ENCODE measurements at places on chromosomes 11 and 22.
A peak's percentile ranks its signal among the peaks of the same experiment; 100 is the strongest.

DNA sequence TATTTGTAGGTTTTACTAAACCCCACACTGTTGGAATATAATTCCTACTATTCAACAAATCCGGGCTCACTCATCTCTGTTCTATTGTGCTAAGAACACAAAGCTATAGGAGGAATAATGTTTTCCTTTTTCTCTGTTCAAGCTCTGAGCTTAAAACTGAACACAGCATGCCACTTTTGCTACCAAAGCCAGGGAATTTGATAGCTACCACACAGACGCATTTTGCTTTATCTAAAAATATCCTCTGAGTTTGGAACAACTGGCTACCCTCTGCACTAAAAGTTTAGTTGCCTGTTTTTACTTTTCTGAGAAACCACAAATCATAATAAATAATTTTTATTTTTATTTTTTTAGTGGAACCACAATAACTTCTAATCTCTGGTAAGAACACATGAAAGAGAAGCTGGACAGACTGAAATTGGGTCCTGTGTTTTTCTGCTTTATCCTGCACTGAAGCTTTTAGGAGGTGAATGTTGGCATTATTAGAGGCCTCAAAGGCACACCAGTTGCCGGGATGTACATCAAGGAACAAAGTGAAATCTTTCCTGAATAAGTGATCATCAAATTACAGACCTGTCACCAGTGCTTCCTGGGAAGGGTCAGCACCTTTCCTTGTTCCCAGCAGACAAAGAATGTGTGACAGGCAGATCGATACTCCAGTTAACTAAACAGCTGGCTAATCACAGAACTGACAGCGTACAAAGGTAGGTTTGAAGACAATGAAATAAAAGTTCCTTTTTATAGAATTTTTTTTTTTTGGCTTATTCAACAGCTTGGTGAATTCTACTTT lies 523.2 kb upstream of the TENM4 start:
- no peak for DNase-seq

DNA sequence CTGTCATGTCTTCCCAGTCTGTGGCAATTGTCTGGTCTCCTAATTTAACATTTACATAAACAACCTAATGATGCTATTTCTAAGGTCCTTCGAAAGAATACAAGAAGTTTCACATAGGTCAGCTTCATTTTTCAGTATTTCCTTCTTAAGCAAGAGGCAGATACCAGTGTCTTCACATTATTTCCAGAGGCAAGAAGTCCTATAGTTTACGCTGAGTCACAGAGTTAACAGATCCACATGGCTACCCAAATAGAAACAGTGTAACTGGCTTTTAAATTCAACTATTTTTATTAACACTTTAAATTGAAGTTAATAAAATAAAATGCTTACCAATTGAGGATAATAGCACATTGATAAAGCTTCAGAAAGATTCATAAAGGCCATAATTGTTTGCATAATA lies 10.9 kb downstream of the PRRG4 start:
- DNase-seq: no peak

- no peak for DNase-seq
Measured at GRCh38 chr11:127249576-127249975, 249.0 kb upstream of the KIRREL3 start.

- DNase-seq: no peak
Measured at GRCh38 chr11:118439646-118440045, 3.4 kb downstream of the KMT2A start.

DNA sequence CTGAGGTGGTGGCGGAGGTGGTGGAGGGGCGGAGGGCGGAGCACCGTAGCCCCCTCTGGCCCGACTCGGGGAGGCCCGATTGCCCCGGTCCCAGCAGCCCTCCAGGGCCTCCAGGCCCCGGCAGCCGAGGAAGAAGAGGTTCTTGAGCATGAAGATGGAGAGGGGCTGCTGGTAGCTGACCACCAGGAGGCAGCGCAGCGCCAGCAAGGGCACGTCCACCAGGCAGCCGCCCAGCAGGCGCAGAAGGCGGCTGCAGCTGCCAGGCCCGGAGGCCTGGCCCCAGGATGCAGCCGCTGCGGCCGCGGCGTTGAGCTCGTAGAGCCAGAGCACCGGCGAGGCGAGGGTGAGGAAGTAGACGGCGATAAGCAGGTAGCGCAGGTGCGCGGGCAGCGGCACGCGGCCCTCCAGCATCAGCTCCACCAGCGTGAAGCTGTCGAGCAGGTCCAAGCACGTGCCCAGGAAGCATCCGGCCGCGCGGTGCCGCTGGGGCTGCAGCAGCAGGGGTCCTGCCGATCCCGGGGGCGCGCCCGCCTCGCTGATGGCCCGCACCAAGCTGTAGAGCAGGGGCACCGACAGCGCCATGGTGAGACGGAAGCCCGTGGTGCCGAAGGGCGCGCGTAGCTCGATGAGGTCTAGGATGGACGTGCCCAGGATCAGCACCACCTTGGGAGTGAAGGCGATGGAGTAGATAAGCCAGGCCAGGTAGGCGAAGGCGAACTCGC lies 1.5 kb downstream of the TMEM121B start:
- no peak for DNase-seq

DNA sequence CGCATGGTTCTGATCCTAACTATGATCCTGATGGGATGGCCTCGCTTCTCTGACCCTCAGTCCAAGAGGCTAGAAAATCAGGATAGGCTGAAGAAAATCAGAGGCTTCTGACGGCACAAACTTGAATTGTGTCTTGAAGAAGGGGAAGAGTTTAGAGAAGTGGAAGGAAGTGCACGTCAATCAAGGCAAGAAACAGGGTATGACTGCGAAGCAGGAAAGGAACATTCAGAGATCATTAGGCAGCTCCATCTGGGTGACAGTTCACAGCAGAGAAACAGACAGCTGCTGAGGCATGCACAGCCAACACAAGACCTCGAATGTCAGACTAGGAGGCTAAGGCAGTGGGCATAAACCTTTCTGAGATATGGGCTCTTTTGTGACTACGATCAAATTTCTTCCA lies 29.3 kb downstream of the CLPB start:
- no peak for DNase-seq

- DNase-seq: no peak
Measured at GRCh38 chr11:813072-813455, 3.3 kb downstream of the RPLP2 start.

- no peak for DNase-seq
Measured at GRCh38 chr11:954392-955153, 28.9 kb downstream of the AP2A2 start.

- DNase-seq: no peak
Measured at GRCh38 chr22:25484521-25485315, 79.8 kb upstream of the GRK3 start.

- no peak for DNase-seq
Measured at GRCh38 chr22:36332623-36333332, 55.0 kb downstream of the MYH9 start.

DNA sequence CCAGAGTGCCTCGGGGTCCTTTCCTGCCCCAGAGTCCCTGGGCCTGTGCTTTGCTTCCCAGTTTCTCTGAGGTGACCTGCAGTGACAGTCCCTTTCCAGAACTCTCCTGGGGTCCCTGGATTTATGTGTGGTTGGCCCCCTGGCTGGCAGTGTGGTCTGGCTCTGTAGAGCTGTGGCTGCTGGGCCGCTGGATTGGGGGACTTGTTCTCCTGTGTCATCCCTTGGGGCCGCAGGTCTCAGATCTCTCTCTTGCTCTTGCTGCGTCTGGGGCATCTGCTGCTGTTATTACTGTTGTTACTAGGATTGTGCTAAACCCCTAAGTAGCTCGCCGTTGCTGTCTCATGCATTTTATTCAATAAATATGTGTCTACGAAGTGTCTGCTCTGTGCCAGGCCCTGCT lies 31.9 kb downstream of the FAM83F start:
- DNase-seq: no peak

DNA sequence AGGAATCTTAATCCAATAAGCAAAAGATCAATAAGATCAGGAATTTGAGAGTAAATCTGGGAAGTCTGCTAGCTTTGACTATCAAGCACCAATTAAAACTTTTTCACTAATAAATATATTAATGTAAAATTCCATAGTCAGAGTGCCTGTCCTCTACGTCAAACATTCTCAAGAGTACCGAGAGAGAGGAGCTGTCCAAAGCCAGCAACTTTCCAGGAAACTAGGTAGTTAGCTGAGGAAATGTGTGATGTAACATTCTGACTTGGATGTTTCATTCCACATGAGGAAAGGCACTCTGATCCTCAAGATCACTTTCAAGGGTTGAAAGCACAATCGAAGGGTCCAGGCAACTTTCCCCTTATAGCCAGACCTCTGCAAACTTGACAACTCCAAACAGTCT lies 113.2 kb downstream of the STK33 start:
- no peak for DNase-seq

GRCh38 chr22:35850831-35851230 lies 133.2 kb downstream of the APOL5 start:
- no peak for DNase-seq

DNA sequence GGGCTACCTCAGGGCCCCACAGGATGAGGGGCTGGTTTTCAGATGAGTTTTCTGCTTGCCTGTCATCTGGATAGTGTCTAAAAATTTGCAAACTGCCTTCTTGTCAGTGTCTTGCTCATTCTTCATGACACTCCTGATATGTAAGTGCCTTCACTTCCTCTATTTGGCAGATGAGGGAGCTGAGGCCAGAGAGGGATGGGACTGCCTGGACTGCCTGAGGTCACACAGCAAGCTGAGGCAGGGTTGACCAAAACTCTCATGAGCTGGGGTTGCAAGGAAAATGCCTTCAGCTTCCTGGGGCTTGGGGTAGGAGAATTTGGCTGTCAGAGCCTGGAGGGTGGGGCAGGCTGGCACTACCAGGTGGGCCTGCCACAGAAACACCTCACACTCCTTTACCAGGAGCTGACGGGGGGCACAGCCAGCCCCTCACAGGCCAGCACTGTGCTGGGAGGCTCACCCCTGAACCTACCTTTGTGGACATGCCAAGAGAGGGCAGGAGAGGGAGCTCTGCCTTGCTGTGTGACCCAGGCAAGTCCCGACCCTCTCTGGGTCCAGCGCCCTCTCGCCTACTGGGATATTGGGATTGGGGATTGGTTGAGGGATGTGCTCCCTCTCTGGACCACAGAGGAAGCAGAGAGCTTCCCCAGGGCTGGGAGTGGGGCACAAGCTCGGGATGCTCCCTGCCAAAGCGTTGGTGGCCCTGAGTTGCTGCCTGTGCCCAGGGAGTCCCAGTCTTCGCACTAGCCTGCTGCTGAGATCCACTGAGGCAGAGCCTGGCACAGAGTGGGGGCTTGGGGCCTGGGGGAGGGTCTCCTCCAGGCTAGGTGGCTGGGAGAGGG lies 1.9 kb upstream of the P2RY6 start:
- DNase-seq: no peak

DNA sequence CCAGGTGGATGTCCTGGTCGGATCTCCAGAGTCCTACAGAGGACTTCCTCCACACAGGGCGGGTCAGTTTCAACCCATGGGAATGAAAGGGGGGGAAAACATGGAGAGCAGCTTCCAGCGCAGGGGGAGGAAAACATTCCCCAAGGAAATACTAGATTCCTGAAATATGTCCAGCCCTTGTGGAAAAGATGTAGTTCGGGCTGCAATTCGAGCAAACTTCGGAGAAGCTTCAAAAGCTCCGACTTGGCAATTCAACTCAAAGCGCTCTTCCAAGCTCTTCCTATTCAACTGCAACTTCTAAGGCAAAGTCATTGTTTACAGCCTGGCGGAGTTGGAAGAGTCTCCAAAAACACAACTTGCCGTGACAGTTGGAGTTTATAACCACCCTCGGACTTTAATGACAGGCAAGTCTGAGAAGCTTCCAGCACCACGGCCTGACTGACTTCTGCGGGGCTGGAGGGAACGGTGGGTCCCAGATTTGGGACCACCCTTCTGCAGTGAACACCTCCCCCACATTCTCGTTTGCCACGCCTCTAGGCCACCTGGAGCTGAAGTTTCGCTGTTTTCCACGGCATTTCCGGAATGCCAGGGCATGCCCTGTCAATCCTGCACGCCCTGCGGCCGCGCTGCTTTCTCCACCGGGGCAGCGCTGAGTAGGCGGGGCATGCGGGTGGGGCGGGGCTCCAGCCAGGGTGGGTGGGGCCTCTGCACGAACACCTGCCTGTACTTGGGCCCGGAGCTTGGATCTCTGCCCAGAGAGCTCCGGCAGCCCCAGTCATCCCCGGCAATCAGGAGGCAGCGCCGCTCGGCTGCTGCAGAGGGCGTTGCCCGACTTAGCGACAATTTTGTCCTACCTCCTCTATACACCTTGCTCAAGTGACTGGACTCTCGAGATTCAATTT lies 49.0 kb upstream of the BIRC3 start:
- DNase-seq: peak; percentile 67

GRCh38 chr11:46808799-46809431 lies 37.2 kb downstream of the CKAP5 start:
- no peak for DNase-seq

DNA sequence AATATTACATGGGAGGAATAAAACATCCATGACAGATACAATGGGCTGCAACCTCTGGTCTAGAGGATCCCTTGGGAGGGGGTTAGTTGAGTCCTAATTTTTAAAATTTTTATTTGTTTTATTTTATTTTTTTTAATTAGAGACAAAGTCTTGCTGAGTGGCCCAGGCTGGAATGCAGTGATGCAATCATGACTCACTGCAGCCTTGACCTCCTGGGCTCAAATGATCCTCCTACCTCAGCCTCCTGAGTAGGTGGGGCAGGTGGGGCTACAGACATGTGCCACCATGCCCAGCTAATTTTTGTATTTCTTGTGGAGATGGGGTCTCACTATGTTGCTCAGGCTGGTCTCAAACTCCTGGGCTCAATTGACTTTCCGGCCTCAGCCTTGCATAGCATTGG lies 43.1 kb downstream of the FDX1 start:
- DNase-seq: no peak

GRCh38 chr11:14882196-14882595 lies 9.8 kb downstream of the CYP2R1 start:
- DNase-seq: no peak

- no peak for DNase-seq
Measured at GRCh38 chr11:128246810-128247594, 340.4 kb downstream of the ETS1 start.

GRCh38 chr11:26949846-26950245 lies 44.1 kb upstream of the FIBIN start:
- DNase-seq: no peak

DNA sequence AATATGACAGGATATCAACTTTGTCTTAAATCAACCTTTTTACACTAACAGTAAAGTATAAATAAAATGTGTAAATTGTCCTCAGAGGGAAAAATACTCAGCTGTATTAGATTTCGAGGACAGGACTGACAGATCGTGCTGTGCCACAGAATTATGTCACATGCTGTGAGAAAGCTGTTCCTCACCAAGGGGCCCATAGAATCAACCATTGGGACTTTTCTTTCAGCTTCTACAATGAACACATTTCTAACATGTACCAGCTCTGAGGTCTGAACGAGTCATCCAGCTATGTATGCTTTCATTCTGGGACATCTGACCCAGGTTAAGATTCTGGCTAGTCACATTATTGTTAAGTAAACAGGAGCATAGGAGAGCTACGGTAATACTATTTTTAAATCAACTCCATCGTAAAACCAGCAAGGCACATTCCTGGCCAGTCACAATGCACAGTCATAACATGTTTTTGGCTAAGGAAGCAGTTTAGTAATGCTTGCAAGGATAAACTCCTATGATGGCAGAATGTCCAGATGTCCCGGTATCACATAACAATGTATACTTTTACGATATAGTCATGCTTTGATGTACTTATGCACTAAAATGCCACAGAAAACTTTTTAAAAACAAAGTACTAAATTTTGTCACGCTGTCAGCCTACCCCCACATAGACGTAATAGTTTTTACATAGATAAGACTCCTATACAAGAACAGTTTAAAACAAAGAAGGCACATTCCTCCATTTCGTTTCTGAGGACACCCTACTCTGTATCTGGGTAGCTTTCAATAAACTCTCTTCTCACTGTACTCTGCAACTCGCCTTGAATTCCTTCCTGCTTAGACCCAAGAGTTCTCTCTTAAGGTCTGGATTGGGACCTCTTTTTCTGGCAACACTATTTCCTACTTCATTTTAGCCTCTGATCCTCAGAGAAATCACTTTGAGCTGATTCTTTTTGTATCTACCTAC lies 27.4 kb downstream of the ZNF214 start:
- DNase-seq: no peak

Measured in activated T-helper 1 cell treated with anti-CD3 and anti-CD28 coated beads, Interleukin-2, amount 50 U/mL, for 16 hours (primary cell).